Cortex of kidney (tissue), 1 donor: ENCODE measurements at places on chromosomes 3 and 15.

- no peak for DNase-seq
Observed at GRCh38 chr3:140994316-140994715, 52.7 kb downstream of the SLC25A36 start.

DNA sequence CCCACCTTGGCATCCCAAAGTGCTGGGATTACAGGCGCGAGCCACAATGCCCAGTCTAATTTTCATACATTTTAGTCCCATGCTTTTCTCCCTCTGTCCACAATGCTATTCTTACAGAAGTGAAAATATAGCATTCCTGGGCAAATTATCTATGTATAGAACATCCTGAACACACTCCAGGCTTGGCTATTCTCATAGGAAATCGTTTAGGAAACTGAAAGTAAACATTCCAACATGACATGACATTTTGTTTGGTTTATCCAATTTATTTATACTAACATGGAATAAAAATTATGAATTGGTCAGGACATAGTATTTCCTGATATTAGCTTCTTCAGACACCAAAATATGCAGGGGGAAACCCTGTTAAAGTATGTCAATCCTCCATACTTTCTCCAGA is 52.6 kb downstream of the SYNM start:
- DNase-seq: no peak

DNA sequence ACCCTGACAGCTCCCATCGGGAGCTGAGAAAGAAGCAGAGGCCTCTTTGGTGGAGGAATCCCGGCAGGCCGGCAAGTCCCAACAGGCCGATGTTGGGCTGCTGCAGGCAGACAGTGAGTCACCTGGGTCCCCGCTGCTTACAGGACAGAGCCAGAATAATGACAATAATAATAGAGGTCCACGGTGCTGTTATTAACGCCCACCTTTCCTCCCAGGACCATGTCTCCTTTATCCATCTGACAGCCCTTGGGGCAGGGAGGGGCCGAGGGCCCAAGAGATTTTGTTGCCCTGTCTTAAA is 29.3 kb upstream of the MAGEF1 start:
- no peak for DNase-seq

GRCh38 chr15:42670451-42670850 is 66.5 kb downstream of the CDAN1 start:
- DNase-seq: no peak

GRCh38 chr3:195421400-195421799 is 21.4 kb downstream of the ACAP2 start:
- DNase-seq: no peak
